ENCODE measurements at places on chromosomes 12 and 14.

DNA sequence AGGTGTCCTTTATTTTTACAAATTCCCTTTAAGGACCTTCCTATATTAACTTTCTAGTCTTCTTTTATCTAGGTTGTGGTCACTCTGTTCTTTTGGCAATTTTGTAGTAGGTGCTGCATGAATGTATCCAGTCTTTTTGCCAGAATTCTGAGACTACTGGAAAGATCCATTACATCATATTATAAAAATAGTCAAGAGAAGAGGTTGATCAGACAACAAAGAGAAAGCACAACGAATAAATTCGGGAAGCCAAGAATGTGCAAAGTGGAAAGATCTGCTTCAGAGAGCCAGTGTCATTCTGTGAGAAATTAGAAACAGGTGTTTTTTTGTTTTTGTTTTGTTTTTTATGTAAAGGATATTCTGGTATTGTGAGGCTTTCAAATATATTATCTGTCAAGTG is 15.8 kb upstream of the SLC16A7 start:
- no peak for DNase-seq

- DNase-seq = peak; percentile 57
Measured at GRCh38 chr14:61662437-61663311, 32.6 kb upstream of the HIF1A start.

DNA sequence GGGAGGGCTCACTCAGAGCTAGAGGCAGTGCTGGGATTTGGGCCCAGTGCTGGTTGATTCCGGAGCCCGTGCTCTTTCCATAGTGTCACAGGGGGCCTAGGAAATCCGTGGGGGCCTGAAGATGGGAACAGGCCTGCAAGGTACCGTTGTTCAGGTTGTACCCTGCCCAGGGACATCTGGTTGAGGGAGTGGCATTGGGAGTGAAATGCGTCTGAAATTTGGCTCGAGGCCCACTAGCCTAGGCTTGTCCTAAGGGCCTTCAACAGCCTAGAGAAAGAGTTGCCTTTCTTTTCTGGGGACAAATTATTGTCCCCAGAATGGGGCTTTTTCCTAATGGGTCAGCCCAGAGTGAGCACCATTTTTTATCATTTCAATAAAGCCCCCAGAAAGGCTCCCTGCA is 26.4 kb upstream of the FAM222A start:
- no peak for DNase-seq

DNA sequence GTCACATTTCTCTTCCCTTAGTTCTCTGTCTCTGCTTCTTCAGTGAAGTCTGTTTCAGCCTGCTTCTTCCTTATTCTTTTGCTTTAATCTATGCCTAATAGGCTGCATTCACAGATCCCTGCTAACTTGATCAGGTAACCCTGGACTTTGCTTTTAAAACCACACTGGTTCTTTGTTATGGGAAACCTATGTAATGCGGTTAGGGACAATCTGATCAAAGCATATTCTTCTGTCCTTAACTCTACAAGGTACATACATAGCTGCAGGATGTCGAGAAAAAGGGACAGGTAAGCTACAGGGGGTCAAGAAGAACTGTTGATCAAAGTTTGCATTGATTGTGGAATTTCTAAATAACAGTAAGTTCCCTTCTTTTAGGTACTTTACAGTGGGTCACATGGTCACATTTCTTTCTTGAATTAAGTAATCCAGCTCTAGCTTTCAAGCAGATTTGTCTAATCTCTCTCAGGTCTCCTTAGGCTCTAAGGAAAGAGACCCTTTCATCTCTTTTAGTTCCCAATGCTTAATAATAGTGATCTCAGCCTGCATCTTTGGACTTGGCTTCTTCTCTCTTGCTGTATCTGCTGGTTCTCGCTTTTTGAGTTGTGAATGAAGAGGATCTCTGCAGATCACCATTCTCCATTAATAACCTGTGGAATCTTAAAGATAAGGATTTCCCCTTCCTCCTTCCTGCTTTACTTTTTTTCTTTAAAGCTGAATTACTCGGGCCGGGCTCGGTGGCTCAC is 3.8 kb downstream of the COPZ1 start:
- no peak for DNase-seq

- no peak for DNase-seq
Measured at GRCh38 chr12:89023936-89024335, 328.4 kb downstream of the DUSP6 start.

- DNase-seq = no peak
Measured at GRCh38 chr12:67504026-67504425, 144.5 kb upstream of the DYRK2 start.

DNA sequence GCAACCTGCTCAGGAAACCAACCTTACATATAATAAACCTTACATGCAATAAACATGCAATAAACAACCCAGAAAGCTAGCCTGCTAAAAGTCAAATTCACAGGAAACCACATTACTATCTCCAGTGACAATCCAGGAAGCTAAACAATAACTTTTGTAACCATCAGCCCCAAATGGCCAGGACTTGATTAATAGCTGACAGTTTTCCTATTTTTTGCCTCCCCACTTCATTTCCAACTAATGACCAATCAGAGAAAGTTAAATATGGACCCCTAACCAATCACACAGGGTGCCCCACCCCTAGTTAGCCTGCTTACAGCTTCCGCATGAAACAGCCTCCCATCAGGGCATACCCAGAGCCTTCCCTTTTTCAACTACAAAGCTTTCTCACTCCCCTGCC is 152.2 kb upstream of the LMNTD1 start:
- DNase-seq = no peak

- no peak for DNase-seq
Measured at GRCh38 chr12:66929121-66929520, 250.2 kb upstream of the GRIP1 start.

GRCh38 chr12:50635364-50635763 is 128.5 kb upstream of the ATF1 start:
- DNase-seq = no peak

GRCh38 chr14:68728342-68729106 is 64.3 kb downstream of the ZFP36L1 start:
- no peak for DNase-seq

DNA sequence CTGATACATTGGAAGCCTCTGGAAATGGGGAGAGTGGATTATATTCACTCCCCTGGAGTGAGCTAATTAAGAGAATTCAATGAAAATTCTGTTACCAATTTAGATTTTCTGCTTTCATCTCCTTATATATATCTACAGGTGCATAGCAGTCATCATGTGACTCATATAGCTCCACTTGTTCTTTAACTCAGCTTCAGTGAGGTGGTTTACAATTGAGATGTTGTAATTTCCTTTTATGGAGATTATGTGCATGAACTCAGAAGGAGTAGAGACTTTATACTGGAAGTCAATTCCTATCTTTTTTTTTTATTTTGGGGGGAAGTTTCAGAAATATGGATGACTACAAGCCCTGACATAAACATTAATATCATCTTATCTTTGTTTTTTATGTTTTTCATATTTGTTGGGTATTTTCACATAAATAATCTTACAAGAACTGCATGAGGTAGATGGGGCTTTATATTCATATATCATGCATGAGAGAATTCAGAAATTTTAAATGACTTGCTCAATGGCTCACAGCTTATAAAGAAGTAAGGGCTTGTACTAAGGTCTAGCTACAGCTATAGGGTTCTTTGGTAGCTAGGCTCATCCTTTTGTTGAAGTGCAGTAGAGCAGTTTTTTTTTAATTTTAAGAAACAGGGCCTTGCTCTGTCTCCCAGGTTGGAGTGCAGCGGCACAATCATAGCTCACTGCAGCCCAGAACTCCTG is 92.3 kb upstream of the SCAF11 start:
- DNase-seq = no peak

DNA sequence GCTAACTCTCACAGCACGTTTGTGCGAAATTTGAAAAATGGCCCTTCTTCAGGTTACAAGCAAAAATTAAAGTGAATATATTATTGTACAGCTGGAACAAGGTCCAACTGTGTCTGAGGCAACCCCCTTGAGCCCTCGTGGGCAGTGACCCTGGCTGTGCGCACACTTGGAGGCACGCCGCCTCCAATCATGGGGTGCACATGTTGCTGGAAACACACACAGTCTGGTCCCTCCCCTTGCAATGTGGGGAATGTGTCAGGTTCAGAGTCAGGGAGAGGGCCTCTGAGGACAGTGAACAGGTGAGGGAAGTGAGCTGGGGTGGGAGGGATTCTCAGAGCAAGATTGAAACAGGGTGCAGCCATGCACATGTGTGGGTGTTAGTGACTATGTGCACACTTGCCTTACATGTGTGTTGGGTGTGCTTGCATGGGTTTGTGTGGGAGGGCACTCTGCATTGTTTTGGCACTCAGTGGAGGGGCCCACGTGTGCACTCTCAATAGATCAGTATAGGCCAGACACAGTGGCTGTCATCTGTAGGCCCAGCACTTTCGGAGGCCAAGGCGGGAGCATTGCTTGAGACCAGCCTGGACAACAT is 9.6 kb downstream of the TSPAN9 start:
- no peak for DNase-seq

- no peak for DNase-seq
Measured at GRCh38 chr14:99659333-99659741, 14.4 kb downstream of the HHIPL1 start.

GRCh38 chr12:123120452-123121166 is 30.3 kb downstream of the PITPNM2 start:
- no peak for DNase-seq

DNA sequence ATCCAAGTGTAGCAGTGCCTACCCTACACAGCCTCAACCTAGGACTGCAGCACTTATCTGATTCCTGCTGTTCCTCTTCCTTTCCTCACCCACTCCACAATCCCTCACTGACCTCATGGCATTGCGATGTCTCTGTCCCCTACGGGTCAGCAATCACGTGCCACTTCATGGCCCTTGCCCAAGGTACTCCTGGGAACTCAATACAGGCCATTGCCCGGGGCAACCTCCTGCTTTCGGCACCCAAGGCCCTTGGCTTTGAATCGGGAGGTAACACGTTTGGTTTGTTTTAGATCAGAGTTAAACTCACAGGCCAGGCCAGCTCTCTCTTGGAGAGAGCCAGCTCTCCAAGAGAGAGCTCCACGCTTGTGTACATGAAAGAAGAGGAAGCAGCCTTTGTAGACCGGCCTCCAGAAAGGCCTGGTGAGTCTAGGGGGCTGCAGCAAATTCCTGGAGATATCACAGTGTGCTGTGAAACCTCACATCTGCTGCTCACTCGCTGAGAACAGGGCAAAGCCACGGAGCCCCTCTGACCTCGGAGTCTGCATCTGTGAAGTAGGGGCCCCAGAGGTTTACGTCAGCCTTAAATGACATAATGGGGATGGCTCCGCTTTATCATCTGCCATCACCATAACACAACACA is 12.2 kb downstream of the CLMN start:
- DNase-seq = no peak

GRCh38 chr12:89861086-89861485 is 152.4 kb upstream of the ATP2B1 start:
- DNase-seq = no peak

DNA sequence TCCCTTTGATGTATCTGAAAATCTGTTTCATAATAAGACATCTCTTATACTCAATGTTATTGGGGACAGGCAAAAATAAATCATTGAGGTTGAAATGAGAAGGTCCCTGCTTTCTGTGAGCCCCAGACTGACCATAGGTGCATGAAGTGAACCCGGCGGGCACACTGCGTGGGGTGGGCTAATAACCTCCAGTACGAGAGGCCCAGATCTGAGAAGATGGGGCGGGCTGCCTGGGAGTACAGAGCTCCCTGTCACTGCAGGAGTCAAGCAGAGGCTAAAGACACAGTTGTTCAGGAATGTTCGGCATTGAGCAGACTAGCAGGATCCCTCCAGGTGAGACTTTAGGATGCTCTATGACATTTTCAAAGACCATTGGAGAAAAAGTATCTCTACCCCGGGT is 244.6 kb downstream of the CHST11 start:
- no peak for DNase-seq

DNA sequence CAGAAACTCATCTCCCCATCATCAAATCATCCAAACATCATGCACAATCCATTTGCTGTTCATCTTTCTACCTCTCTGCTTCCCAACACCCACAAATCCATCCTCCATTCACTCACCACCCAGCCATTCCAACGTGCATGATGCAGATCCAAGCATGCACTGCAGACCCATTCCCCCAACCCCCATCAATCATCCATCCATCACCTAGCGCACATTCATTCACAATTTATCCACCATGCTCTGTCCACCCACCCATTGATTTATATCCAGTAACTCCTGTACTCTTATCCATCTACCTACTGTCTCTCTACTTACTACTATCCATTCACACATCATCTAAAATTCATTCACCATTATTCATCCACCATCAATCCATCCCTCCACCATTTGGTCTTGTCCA is 4.0 kb upstream of the AMN start:
- DNase-seq = no peak

GRCh38 chr12:120767071-120768024 is 41.7 kb downstream of the ACADS start:
- no peak for DNase-seq

DNA sequence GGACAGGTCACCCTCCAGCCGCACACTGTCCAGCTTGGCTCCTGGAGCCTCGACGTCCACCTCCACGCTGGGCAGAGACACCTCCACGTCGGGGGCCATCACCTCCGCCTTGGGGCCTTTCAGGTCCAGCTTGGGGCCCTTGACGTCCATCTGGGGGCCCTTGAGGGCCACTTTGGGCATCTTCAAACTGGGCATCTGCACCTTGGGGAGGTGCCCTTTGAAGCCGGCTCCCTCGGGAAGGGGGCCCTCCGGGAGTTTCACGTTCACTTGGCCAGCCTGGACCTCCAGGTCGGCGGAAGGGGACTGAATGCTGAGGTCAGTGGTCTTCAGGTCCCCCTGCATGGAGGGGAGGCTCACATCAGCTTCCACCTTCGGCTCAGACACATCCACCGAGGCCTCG is 25.3 kb downstream of the PLD4 start:
- DNase-seq = no peak

DNA sequence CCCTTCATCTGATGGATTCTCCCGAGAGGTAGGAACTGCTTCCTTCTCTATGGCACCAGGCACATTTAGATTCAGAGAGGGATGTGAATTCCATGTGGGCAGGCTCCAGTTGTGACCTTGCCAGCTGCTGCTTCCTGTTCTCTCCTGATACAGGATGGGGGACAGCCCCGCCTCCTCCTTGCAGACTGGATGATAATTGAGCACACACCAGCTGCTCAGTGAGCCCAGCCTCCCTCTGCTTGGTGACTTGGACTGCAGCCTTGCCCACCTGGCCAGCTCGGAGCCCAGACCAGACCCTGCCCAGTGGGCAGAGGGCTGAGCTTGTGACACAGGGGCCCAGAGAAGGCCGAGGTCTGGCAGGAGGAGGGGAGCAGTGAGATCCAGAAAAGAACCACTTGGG is 90.2 kb downstream of the CALM1 start:
- DNase-seq = no peak

DNA sequence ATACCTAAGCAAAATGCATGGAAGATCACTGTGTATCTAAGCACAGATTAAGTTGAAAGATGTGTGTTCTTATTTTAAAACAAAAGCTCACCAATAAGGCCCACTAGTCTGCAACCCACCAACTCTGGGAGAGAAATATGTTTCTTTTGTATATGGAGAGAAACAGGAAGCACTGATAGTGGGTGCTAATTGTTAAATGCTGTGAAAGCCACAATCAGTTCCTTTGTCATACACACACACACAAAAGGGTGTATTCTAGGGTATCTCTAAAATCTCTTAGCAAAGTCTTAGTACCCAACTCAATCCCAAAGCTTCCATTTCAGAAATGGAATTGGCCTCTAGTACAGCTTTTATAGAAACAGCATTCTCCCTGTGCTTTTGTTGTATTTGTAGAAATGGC is 272.7 kb upstream of the FLRT2 start:
- no peak for DNase-seq
